ENCODE measurements at places on chromosomes 1 and 21. TPM values are rescaled to one million over a fixed set of nuclear protein-coding genes. Genes with fewer than 3 reads are reported as not detected.

DNA sequence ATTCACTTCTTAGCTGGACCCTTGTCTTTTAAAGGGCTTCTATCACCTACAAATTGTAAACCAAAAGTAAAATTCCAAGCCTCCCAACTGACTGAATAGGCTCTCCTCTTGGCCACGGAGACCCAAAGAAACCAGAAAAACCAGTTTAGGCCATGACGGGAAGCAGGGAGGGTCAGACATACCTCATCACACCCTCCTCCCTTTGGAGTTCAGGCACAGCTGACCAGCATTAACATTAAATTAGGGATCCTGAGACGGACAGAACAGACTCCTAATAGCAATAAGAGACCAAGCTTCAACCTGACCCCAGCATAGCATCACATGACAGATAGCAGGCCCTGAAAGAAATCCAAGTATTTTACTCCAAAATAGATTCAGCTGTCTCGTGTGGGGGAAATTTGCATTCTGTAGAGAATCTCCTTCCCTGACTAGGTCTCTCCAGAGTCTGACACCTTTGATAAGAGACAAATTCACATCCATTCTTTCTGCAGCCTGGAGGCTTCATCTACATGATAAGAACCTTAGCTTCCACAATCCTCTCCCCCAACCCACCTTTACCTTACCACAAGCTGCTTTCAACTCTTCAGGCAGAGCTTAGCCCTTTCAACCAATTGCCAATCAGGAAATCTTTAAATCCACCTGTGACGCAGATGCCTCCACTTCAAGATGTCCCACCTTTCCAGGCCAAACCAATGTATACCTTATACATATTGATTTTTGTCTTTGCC is 177.1 kb upstream of the RAB4A start:
- no peak for DNase-seq

DNA sequence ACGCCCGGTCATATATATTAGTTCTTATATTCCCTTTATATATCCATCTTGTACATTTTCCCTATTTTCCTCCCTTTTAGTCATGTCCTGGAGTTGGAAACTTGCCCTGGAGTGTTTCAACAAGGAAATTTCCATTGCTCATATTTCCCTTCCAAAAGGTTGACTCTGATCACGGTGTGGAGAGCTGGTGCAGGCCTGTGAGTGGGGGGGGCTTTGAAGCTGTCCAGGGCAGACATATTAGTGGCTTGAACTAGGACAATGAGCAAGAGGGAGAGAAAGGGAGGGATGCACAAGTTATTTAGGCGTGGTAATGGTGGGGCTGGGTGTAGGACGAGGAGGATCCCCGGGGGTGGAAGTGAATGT is 30.4 kb upstream of the TMEM61 start:
- no peak for DNase-seq

DNA sequence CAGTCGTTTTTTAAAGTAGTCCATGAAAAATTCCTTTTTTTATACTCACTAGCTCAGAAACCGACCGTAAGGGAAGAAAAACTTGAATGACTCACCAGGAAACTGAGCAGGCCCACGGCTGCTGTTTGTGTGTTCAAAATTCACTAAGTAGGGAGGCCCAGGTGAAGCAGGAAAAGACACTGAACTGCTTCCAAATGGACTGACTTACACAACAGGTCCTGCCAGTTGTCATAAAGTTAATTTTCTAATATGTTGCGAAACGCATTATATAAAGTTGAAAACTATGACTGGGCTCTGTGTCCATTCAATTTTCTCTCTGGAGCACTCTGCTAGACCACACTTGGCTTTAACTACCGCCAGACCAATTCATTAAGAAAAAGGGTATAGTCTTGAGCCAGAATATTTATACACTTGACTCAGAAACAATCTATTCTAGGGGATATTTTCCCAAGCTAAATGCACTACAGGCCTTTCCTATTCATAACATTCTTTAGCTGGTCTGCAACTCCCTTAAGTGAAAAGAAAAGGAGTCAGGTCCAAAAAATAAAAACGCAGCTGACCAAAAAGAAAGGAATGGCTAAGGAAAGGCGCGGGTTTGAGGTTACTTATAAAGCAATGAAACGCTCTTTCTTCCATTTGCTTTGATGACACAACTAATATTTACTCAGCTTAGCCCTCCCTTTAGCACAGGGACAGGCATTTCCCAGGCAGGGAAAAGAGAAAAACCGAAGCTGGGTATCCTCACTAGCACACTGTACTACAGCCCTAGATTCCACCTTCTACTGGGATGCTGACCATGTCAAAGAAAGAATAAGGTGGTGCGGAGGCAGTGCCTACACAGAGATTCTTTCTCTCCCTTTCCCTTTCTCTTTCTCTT is 306.3 kb upstream of the ESRRG start:
- no peak for DNase-seq

GRCh38 chr1:110012100-110012780 is 22.2 kb upstream of the STRIP1 start:
- DNase-seq, result no peak

- DNase-seq, result peak; percentile 35
Measured at GRCh38 chr1:47527653-47528272, 89.9 kb downstream of the FOXD2 start.

DNA sequence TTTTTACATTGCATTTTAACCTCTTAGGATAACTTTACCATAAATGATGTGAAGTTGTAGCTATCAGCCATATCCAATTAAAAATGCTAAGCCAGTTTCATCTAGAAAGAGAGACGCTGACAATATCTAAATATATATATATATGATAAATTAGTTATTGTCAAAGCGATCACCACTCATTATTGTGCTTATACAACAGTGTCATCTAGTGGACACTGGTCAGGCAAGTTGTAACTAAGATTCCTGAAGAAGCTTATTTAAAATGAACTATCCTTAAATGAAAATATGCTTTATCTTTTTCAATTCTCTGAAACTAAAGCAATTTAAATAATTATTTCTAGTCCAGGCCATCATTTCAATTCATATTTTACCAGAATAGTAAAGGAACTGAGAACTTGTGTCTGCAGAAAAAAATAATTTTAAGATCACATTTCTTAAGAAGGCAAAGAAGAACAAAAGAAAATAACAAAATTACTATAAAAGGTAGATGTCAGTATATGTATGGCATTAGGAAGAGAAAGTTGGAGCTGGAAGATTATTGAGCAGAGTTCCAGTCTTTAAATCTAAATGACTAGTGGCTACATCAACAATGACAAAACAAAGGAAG is 193.3 kb upstream of the SNX7 start:
- DNase-seq, result no peak

DNA sequence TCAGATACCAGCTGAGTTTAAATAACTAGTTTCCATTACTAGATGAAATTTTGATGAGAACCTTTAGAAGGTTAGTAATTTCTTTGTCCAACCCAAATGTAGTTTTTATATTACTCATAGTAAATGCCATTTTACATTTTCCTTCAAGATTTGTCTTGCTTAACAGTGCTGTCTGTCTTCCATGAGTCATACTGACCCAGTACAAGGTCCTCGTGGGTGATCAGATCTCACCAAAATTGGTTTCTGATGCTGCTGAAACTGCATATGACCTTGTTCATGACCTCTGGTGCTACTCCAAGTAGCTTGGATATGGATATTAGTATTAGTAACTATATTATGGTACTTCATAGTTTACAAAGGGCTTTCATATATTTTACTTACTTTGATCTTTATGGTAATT is 207.1 kb downstream of the RYR2 start:
- DNase-seq, result no peak

UQCRH gene
- total RNA-seq, result 391 TPM

CAMSAP2 gene
- 2.3 TPM for total RNA-seq

STIL gene
- 36.0 TPM for total RNA-seq

All from activated CD4-positive, alpha-beta T cell treated with anti-CD3 and anti-CD28 coated beads for 36 hours (primary cell).